ENCODE measurements at places on chromosomes 7 and 10.

- peak; percentile 84 for DNase-seq
Observed at GRCh38 chr7:78151229-78151628, 352.7 kb downstream of the PHTF2 start.

DNA sequence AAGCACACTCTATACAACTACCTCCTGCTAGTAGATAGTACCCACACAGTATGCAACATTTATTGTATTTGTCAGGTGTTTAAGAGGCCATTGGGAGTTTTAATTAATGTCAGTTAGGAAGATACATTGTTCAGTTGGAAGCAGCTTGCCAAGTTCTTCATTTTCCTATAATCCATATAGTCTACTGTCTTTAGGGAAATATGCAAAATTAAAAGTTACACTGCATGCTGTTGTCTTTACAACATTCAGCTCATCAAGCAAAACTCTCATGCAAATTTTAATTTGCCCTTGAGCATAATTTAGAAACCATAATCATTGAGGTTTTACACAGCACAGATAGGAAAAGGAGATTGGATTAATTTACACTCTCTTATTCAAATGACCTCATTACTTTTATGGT is 17.4 kb downstream of the FOXP2 start:
- no peak for DNase-seq

GRCh38 chr10:48760983-48761382 is 76.3 kb downstream of the WDFY4 start:
- no peak for DNase-seq

DNA sequence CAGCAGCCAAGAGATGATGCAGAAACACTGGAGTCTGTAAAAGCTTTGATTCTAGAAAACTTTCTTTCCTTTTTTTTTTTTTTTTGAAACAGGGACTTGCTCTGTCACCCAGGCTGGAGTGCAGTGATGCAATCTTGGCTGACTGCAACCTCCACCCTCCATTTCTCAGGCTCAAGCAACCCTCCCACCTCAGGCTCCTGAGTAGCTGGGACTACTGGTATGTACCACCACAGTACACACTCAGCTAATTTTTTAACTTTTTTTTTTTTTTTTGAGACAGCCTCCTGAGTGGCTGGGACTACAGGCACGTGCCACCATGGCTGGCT is 17.0 kb upstream of the BAG3 start:
- DNase-seq: peak; percentile 61

DNA sequence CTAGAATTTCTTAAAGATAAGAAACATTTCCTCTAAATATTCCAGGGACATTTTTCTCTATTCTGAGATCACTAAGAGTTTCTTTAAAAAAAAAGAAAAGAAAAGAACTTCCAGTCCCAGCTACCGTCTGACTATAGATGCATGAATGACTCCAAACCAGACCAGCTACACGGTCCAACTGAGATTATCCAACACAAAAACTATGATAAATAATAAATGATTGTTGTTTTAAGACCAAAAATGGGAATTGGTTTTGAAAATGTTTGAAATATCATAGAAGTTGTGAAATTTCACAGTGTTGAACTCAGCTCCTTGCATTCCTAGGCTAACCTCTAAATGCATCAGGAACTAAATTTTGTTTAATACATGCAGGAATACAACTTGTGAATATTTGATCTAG is 1619.6 kb upstream of the LRRTM3 start:
- DNase-seq: no peak

DNA sequence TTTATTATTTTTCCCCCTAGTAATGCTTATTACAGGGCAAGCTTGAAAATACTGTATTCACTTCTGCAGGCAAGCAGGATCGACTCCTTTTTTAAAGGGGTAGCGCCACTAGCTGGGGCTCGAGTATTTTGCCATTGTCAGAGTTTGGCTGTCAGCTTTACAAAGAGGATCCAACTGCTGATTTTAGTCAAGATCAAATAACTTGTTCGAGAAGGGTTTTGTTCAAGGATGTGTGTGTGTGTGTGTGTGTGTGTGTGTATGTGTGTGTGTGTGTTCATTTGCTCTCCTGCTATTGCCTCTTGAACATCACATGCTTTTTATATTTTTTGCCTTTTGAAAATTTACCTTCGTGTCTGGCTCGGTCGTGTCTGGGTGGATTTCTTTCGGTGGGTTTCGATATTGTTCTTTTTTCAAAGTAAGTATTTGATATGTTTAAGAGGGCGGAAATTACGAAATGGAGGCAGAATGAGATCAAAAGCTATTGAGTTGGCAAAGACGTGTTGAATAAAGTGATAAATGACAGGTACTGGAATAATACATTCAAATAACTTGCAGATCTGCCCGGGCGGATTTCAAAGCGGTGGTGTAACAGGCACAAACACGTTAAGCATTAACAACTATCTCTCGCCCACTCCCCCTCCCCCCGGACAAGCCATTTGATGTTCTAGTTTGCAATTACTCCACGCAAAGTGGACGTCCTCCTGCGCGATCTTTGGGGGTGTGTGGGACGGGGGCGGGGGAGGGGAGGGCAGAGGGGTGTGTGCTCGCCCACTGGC is 1.1 kb downstream of the ARID5B start:
- DNase-seq: peak; percentile 78

- DNase-seq: no peak
Observed at GRCh38 chr7:31815796-31816195, 128.8 kb downstream of the PPP1R17 start.

GRCh38 chr10:129601737-129602136 is 134.7 kb downstream of the MGMT start:
- no peak for DNase-seq

DNA sequence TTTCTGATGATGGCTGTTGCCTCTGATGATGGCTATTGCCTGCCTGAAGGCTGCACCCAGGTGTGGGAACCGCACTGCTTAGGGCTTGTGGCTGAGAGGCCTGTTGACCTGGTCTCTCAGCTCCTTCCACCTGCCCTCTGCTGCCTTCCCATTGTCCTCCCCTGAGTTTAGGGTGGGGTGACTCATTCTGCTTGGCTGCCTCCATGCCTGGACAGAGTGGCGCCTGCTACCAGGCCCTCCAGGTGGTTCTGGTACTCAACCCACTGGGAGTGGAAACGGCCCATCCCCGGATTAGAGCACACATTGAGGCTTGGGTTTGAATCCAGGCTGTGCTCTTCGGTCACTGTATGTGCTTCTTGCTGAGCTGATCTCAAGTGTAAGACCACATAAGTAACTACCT is 120.6 kb downstream of the SEM1 start:
- DNase-seq: no peak

GRCh38 chr10:124592101-124592500 is 130.5 kb downstream of the LHPP start:
- DNase-seq: no peak

- peak; percentile 51 for DNase-seq
Observed at GRCh38 chr10:13120786-13121499, 21.0 kb downstream of the OPTN start.

GRCh38 chr10:78567680-78568455 is 500.9 kb upstream of the ZMIZ1 start:
- no peak for DNase-seq

DNA sequence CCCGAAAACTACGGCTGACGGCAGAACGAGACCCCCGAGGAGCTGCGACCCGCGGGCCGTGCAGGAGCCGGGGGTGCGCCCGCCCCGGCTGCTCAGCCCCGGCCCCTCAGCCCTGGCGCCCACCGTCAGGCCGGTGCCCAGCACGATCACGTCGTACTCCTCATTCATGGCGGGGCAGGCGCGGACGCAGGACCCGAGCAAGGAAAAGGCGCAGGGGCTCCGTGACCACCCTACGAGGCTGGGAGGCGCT is 218 bp downstream of the GDI2 start:
- no peak for DNase-seq

GRCh38 chr7:4246536-4246935 is 435.6 kb upstream of the FOXK1 start:
- no peak for DNase-seq

- DNase-seq: peak; percentile 38
Observed at GRCh38 chr7:158805414-158805813, 23.9 kb downstream of the ESYT2 start.

DNA sequence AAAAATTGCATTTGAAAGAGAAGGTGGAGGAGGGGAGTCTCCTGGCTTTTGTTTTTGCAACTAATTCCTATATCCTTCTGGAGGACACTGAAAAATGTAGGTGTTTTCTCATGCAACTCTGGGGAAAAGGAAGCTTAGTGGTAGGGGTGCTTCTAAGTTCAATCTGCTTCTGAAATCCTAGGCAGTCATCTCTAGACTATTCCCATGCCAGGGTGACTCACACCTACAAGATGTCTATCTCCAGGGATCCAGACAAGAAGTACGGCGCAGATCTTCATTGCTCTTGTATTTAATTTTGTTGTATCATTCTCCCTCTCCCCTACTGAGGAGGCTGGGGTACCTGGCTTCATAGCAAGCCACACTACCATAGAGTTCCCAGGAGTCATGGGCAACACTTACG is 258.8 kb downstream of the PHF14 start:
- no peak for DNase-seq

GRCh38 chr7:48183370-48183743 is 12.1 kb downstream of the ABCA13 start:
- peak; percentile 55 for DNase-seq

GRCh38 chr10:22823109-22823508 is 104.7 kb upstream of the ARMC3 start:
- DNase-seq: peak; percentile 49

- no peak for DNase-seq
Observed at GRCh38 chr10:60614363-60614762, 163.9 kb upstream of the CDK1 start.

DNA sequence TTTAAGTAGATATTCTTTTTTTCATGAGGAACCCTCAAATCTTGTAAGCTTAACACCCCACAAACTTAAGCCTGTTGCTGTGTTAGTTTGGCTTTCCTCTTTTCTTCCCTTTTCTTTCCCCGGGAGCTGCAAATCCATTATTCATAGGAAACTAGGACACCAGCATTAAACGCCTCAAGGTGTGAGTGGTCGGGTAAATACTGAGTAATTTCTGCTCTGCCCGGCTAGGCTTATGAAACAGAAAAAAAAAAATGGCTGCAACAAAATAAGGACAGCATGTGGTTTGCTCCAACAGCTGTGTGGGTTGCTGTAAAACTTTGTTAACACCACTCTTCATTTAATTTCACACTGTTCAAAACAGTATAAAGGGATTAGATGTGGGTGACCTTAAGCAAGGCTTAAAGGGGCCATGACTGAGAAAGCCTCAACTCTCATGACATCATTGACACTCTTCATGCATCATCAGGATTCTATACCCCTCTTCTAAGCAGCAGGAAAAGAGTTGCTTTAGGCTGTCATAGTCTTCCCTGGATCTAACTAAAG is 104.1 kb downstream of the AOAH start:
- no peak for DNase-seq

- DNase-seq: peak; percentile 35
Observed at GRCh38 chr7:97118306-97118917, 914 bp downstream of the SDHAF3 start.

DNA sequence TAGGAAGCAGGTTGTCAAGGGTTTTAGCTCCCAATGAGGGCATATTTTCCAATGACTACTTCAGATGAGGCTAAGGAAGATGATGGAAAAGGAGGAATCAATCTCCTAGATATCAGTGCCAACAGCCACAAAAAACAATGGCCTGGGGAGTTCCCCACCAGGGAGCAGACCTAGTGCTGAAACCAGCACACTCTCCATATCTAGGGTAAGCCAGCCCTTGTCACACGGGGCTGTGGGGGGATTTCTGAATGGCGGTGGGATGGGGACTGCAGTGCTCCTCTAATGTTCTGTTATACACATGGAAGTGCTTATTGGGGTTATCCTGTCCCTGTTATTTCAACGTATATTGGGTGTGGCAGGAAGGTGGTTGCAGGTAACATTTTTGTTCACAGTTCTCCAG is 18.5 kb downstream of the EPC1 start:
- DNase-seq: no peak

DNA sequence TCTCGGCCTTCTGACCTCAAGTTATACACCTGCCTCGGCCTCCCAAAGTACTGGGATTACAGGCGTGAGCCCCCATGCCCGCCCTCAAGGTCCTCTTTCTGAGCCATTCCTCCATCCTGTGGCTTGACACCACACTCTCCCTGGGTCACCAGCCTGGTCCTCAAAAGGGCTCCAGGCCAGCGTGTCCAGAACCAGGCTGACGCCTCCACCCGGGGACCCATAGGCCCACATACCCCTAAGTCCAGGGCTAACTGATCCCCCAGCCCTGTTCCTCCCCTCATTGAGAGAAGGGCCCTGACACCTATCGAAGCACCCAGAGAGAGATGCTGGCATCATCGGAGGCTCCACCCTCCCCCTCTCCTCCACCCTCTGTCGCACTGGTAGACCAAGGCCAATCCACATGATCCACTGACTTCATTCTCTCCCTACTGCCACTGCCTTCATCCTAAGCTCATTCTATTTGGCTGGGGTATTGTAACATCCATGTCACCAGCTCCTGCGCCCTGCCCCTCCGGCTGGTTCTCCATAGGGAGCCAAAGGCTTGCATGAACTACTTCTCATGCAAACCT is 46.7 kb downstream of the TMEM270 start:
- no peak for DNase-seq

DNA sequence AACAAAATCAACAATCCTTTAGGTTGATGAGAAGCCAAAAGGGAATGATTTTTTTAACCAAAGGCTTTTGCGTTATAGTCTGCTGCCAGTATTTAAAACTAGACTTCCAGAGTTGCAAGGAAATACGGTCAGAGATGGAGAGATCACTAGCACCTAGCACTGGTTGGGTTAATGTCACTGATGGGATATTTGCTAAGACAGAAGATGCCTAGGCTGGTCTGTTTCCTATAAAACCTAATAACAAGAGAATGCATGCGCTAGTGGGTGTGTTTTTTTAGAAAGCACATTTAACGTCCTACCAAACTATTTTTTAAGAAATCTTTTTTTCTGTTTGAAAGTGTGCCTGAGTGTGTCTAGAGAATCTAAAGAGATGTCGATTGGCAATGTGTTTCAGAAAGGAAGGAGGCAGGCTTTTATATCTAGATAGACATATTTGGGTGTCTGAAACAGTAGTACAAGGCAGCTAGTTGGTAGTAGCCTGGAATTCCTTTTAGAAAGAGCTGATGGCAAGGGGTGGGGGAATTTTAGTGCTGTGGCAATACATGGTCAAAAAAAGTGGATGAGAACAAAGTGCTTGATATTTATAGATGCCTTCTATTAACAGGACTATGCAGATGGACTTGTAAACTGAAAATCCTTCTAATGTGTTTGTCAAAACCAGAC is 863 bp downstream of the CALD1 start:
- DNase-seq: peak; percentile 59

- no peak for DNase-seq
Observed at GRCh38 chr7:63071396-63071795, 927.3 kb upstream of the ZNF722 start.

- DNase-seq: no peak
Observed at GRCh38 chr7:36638586-36639263, 85.6 kb downstream of the AOAH start.

- DNase-seq: no peak
Observed at GRCh38 chr10:8416192-8416701, 361.8 kb downstream of the GATA3 start.

DNA sequence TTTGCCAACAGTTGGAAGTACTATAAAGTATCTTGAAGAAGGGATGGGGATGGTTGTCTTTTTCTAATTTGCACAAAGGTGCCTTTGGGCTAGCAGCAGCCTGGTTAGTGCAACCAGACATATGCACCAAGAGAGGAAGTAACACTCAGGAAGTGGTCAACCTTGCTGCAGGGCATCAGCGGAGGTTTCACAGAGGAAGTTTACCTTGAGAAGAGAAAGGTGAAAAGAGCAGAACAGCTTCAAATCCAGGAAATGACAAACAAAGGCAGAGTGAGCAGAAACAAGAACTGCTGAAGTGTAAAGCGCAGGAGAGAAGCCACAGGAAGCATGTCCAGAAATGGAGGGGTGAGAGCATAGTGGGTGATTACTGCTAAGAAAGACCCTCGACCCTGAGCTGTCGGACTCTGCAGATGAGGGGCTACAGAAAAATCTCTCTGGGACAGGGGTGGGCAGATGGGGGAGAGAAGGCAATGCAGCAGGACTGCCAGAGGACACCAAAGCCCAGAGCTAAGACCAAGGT is 66.9 kb downstream of the STK17A start:
- no peak for DNase-seq
